HuH-7 (cell line): ENCODE measurements at places on chromosomes 2 and 18.
A peak's percentile ranks its signal among the peaks of the same experiment; 100 is the strongest.

DNA sequence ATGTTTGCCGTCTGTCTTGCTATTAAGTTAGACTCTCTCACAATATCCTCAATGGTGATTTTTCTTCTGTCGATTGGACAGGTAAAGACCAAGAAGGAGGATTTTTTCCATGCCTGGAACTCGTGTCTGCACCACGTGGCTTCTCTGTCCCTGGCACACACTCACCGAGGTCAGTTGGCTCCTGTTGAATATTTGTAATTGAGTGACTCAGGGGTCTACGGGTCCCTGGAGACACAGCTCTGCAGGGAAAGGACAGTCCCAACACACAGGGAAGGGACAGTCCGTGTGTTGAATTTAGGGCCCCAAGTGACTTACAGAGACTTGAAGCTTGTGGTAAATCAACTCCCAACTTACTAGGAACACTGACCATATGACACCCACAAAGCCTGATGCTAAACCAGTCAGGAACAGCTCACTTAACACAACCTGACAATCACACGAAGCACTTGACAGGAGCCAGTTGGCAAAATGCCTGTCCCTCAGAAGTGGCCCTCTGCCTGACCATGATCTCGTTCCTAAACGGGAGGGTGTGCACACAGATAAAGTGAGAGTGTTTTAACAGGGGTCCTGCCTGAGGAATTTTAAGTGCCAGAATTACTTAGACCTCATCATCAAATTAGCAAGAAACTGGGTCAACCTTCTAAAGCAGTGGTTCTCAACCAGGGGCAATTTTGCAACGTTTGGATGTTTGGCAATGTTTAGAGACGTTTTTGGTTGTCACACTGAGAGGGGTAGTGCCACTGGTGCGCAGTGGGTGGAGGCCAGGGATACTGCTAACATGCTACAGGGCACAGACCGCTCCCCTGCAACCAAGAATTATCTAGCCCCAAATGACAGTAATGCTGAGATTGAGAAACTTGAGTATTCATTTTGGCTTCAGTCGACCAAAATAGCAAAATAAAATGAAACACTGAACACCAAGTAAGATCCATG is 88.9 kb upstream of the BCL2L11 start:
- DNase-seq, result no peak

DNA sequence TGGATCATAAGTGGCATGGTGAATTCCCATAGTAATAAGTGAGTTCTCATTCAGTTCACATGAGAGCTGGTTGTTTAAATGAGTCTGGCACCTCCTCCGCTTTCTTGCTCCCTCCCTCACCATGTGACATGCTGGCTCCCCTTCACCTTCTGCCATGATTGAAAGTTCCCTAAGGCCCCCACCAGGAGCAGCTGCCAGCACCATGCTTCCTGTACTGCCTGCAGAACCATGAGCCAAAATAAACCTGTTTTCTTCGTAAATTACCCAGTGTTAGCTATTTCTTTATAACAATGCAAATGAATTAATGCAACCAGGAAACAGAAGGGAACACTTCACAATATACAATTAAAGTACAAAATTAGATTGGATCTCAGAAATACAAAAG is 257.0 kb downstream of the MREG start:
- no peak for DNase-seq

GRCh38 chr2:231781798-231782726 is 980 bp upstream of the PDE6D start:
- no peak for DNase-seq

- DNase-seq, result peak; percentile 4
Observed at GRCh38 chr2:143705108-143705707, 576.0 kb downstream of the ARHGAP15 start.

- DNase-seq, result peak; percentile 66
Observed at GRCh38 chr2:179264368-179265081, at the start of gene SESTD1. SESTD1 (minus strand) TSS chr2:179264832; CDS start chr2:179191841, 72,991 bp downstream.

DNA sequence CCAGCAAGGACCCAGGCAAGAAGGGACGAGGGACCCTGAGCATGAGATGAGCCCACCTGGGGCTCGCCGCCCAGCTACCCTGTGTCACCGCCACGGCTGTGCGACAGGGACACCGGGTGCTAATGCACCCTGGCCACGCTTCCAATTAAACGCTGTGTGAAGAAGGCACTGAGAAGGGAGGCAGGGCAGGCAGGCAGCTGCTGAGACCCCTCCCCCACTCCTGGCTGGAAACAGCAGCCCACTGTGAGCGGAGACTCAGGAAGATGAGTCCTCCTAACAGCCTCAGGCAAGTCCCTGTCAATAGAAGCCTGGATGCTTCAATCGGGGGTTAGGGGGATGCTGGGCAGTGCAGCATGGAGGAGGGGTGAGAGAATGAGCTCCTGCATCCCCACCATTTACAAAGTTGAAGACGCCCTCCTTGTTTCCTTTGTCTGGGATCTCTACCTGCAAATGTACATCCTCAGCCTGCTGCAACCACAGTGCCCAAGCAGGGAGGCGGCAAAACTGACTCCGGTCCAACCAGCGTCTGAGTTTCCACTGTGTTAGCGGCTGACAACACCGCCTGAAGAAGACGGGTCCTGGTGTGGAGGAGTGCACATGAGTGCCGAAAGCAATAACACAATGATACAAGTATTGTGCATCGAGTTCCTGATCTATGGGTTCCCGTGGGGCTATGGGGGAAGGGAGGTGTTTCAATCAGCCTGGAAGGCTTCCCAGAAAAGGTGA is 12.8 kb downstream of the TMEM163 start:
- no peak for DNase-seq

- peak; percentile 29 for DNase-seq
Observed at GRCh38 chr2:102094917-102095316, 47.6 kb upstream of the IL1R1 start.

- DNase-seq, result no peak
Observed at GRCh38 chr18:50079571-50080295, 115.2 kb downstream of the MYO5B start.

DNA sequence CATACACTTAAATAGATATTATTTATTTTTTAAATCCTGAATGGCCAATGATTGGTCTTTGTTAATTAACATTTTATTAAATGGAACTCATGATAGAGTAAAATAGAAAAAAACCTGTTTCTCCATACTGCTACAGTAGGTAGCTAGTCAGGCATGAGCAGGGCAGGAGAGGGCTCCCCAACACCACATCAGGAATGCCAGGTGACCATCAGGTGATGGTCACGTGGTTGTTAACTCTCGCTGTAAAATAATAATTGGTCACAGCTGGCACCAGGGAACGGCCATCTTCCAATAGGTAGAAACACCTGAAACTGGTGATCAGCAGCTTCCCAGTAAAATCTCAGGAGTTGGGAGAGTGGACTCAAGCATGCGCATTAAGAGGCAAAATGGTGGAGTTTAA is 172.2 kb downstream of the MEIS1 start:
- DNase-seq, result no peak
